CD4-positive, alpha-beta T cell treated with Interleukin-21 for 1 hour (primary cell): ENCODE measurements at places on chromosomes 4 and X.

DNA sequence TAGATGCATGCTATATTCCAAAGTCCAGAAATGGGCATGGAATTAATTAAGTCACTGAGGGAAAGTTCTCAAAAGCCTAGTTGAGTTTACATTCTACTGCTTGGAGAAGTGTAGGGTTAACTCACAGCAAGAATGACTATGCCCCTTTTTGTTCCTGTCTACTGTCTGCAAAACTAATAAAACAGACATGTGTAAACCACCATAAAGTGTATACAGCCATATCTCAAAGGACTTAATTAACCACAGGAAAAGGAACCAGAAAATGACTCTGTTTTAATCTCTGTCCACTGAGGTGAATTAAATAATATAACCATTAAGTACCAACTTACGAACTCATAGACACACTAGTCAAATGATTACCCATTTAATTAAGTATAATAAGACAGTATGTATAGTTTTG lies 84.9 kb downstream of the PRDM5 start:
- DNase-seq, result no peak

- DNase-seq, result no peak
Observed at GRCh38 chr4:75671802-75672421, 1.3 kb downstream of the G3BP2 start.

- DNase-seq, result no peak
Observed at GRCh38 chrX:72095370-72095769, 36.3 kb downstream of the RTL5 start.

DNA sequence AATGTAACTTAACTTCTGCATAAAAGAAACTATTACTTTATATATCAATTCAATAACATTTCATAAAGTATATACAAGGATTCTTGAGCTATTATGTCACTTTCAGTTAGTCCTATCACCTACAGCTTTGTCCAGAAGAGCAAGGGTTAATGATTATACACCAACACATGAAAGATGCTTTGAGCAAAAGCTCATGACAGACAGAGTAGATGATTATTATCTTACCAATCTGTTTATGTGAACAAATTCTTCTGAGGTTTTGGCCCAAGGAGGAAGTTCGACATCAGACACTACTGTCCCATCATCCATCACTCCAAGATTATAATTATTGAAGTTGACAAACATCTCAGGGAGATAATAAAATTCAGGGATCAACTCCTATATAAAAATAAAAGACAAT lies 166.7 kb upstream of the MAB21L2 start:
- DNase-seq, result no peak

- DNase-seq, result no peak
Observed at GRCh38 chrX:42188730-42189129, 265.4 kb upstream of the CASK start.

DNA sequence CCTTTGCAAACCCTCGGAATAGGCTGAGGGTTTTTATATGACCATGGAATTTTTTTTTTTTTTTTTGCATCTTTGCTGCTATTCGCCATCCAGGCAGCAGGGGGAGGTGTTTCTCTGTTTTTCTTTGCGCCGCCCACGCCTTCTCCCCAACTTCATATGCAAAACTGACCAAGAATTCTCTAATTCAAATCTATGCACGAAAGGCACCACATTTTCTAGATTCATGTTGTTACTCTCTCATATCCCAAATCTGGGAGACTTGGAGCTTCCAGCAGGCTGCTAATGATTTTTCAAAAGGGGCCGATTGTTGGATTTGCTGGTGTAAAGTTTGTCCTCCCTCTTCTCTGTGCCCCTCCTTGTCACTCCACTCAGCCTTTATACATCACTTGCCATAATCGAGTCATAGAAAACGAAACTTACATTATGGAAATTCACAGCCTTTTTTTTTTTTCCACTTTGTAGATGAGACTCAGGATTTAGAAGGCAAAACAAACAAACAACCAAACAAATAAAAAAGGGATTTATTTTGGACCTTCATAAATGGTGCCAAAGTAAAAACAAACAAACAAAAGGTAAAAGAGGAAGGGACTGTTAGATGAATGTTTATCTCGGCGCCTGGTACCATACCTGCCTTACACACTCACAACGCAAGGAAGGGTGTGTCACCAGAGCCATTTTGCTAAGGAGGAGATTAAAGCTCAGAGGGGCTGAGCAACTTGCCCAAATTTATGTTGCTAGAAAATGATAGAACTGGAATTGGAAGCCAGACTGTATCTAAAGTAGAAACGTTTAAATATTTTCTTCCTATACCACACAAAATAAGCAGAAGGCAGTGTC lies 29.3 kb upstream of the BOD1L1 start:
- peak; percentile 59 for DNase-seq

DNA sequence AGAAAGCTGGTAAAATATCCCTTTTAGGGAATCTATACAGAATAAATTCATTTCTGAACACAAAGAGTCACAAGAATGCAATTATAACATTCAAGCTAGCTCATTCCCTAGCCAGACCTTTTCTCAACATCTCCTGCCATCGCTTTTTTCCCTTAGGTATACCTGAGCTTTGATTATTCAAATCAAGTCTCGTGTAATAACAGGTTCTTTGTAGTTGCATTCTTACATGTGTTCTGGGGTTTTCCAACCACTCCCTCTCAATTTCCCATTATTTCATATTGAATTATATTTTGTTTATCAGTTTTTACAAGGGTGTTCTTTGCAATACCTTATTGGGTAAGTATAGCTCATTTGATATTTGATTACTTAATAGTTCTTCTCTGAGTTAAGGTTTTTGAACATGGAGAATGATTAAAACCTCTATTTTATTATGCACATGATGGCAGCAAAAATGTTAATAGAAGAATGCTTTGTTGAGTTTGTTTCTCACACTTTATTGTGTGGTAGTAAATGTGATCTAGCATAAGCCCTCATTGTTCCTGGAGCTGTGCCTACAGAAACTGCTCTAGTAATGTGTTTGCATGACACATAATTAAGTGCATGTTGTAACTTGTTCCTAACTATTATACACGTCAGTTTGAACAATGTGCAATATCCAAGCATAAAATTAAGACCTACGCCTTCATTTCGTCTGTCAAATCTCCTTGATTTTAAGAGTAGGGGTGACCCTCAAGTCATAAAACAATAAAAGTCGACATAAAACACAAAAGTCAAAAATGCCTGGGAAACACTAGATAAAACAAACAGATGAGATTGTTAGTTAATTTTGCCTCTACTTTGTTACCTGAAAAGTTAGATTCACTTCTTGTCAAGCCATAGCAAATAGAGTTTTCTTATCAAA lies 124.0 kb upstream of the POF1B start:
- DNase-seq, result no peak

DNA sequence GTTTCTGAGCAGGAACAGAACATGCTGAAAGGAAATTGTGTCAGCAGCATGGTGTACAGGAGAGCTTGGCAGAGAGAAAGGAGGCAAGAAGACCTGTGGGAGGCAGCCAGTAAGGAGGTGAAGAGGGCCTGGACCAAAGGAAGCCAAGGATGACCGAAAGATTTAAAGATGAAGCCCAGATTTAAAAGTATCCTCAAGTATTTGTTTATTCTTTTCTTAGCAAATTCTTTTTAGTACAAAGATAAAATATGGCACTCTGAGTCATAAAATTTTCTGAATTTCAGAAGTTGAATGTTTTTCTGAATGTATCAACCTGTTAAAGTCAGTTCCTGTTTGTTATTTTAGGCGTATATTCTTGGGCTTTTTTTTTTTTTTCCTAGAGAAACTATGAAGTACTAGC lies 3.5 kb downstream of the PKD2 start:
- no peak for DNase-seq

DNA sequence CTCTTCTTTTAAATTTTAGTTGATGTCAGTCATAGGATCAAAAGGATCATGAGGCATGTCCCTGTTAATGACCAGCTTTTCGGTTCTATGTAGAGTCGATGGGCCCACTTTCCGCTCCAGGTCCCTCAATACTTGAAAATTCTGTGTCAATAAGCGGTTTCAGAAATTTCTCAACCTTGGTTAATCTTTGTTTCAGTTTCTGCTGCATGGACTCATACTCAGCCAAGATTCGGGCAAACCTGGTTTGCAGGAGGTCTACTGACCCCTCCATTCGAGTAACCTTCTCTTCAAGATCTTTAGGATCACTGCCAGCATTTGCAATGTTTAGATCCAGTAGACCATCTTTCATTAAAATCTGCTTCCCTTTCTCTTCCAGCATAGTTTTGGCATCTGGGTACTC lies 22.0 kb upstream of the NFXL1 start:
- DNase-seq, result no peak

DNA sequence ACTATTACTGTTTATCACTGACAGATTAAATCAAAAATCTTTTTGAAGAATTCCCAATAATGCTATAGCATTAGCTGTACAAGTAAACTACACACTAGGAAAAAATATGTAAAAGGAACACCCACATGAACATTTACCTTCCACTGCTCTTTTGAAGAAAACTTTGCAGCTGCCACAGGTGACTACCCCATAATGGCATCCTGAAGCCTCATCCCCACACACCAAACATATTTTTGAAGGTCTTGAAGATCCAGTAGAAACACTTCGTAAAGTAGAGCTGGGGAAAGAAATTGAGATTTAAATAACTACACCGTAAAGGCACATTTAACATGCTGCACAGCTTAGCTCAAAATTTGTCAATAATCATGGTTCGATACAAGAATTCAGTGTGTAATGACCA lies 182.4 kb downstream of the NR3C2 start:
- DNase-seq, result no peak

- no peak for DNase-seq
Observed at GRCh38 chr4:73613130-73613529, 7.1 kb downstream of the RASSF6 start.

DNA sequence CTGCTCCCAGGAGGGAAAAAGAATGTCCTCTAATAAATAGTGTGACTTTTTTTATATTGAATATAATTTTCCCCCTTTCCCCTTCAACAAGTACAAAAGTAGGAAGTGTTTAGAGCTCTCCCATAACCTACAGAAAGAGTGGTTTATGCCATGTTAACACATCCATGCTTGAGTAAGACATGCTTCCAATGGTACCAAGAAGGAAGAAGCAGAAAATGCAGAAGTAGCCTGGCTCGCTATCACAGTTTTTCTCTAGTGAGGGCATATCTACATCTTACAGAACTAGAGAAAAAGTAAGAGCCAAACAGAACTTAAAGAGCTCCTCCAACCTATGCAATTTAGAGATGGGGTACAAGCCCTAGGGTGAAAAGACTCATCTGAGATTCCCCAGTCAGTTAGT lies 82.5 kb downstream of the ARHGEF9 start:
- DNase-seq, result no peak

DNA sequence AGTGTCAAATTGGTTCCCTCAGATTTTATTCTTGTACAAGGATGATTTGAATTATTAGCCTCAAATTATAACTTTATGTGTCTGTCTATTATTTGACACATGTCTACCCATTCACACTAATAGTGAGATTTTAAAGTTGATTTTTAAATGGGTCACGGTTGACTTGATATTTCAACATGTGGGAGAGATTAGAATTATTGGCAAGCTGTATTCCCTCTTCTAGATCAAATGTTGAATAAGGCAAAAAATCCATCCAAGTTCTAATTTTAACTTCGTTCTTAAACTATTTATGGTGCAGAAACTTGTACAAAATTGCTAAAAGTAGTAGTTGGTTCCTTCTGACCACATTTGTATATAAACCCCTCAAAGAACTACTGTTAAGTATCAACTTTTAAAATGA lies 1498.0 kb downstream of the STIM2 start:
- DNase-seq, result no peak

DNA sequence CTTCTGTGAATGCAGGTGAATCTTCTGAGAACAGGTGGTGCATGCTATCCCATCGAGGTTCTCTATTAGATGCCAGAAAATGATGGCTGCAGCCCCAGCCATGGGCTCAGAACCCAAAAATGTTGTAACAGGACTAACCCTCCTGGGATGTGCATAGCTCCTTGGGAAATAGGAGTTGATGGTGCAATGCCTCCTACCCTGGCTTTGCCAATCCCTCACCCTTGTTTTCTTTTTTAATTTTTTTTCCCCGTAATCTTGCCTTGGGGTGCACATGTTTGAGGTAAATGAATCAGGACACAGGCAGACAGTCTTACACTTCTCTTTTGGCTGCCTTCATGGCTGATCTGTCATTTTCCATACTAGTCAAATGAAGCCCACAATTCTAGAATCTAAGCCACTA lies 96.6 kb downstream of the KIT start:
- no peak for DNase-seq

GRCh38 chr4:1753697-1754311 lies 32.5 kb downstream of the TACC3 start:
- no peak for DNase-seq

DNA sequence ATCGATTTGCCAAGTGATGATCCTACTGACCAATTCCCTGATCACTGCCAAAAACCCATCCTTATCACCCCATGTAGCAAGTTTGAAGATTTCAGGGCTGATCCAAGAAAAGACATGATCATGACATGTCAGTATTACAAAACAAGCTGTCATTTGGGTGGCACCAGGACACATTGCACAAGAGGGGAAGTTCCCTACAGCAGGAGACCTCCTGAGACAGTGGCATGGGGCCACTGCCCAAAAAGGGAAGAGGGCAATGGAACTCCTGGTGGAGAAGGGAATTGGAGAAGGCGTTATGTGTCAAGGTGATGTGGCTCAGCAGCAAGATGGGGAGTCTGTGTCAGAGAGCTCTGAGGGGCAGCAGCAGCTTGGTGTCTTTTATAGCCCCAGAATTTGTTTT lies 43.4 kb downstream of the ZNF182 start:
- no peak for DNase-seq

DNA sequence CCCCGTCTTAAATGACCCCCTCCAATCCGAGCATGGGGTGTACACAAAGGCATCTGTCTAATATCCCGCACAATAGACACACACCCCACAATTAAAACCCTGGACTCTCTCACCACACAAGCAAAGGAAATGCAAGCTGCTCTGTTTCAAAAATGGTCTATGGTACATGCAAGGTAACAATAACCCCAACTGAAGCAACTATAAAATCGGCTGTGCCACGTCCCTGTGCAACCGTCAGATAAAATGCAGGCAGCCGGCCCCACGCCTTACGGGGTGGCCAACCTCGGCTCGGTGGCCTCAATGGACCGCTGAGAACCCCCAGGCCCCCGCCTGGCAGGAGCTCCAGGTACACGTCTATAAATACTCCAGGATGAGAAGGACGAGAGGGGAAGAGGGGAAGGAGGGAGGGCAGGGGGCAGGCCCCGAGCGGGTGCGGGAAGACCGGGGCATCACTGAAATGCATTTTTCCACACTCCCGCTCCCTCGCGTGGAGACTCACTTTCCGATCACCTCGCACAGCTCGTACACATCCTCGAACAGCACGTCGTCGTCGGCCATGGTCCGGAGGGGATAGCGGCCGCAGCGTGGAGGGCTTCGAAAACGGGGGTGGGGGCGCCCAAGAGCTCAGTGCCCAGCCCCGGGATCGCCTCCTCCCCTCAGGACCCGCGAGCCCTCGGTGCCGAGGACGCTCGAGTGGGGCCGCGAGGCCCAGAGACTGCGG lies 763 bp downstream of the CASK start:
- peak; percentile 22 for DNase-seq

DNA sequence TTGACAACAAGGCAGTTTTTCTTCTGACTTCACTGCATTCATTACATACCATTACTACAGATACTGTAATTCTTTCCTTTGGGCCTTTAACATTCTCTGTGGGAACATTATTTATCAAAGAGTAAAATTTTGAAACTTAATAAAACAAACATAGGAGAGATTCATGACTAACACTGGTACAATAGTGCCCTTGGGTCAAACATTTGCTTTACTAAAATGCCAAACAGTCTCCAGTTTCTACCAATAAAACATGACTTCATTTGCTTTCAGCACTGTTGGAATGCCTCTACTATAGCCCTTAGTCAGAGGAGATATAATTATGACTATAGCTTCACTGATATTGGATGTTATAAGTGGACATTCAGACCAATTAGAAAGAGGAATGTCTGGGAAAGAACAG lies 481.5 kb downstream of the PACRGL start:
- no peak for DNase-seq

GRCh38 chr4:41146196-41146595 lies 68.1 kb downstream of the APBB2 start:
- DNase-seq, result no peak
